ENCODE measurements at places on chromosomes 3 and 15.

DNA sequence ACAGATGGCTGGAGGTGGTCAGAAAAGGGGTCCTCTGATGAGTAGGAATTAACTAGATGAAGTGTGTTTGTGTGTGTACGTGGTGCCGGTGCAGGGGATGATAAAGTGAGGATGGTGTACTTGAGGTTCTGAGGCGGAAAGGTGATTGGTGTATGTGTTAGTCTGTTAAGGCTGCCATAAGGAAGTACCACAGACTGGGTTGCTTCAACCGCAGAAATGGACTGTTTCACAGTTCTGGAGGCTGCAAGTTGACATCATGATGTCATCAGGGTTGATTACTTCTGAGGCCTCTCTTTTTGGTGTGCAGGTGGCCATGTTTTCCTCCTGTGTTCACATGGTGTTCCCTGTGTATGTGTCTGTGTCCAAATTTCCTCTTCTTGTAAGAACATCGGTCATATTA, 202.4 kb upstream of the RGMA start:
- no peak for DNase-seq

DNA sequence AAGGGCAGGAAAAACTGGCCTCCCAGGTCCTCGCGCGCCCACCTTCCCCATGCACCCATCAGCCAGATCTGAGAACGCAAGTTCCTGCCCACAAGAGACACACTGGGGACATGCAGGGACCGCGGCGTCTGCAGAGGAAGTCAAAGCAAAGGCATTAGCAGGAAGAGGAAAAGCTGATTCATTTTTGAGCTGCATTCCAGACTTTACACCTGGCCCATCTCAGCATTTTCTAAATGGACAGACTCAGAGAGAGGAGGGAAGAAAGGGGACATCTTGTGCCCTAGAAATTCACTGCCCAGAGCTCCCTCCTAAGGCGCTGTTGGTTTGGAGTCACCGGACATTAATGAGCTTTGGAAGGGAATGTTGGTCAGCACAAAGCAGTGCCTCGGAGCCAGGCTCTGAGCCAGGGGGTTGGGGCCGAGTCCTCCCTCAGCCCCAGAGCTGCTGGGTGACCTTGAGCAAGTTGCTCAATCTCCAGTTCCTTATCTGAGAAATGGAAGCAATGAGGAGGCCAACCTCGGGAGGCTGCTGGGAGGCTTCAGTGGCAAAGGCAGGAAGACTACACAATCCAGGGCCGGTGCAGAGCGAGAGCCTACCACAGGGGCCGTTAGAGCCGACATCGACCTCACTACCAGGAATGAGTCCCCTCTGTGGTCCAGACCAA, 150.5 kb upstream of the IQSEC1 start:
- no peak for DNase-seq

- DNase-seq = no peak
Measured at GRCh38 chr3:81676706-81677456, 84.6 kb downstream of the GBE1 start.

GRCh38 chr15:29066310-29066709, 180.5 kb downstream of the APBA2 start:
- DNase-seq = no peak

DNA sequence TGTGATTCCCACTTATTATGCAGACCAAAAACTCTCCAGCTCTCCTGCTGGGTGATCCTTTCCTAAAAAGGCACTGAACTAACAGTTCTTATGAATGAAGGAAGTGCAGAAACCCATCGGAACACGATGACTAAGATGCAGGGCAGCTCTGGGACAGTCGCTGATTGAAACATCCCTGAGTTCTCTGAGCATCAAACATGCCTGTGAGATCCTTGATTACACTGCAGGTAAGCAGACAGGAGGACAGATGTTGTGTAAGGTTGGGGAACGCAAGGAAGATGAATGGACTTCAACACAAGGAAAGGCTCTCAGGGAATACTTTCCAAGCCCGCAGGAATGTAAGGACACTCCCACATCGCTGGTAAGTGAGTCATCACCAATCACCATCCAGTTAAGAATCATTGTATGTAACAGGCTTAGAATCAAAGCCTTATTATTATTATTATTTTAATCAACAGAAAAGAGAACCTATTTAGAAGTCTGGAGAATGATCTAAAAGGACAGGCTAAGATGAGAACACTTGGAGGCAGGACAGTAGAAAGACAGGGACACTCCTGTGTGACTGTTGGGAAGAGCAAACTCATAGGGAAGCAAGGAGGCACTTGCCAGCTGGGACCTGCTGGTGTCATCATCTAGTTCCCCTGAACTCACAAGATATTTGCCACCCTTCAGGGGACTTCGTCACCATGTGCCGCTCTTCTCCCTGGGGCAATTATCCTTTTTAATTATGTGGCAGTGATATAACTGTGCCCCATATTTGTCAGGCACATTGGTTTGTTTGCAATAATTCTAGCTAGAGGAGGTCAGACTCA, 26.0 kb downstream of the TMEM158 start:
- no peak for DNase-seq

DNA sequence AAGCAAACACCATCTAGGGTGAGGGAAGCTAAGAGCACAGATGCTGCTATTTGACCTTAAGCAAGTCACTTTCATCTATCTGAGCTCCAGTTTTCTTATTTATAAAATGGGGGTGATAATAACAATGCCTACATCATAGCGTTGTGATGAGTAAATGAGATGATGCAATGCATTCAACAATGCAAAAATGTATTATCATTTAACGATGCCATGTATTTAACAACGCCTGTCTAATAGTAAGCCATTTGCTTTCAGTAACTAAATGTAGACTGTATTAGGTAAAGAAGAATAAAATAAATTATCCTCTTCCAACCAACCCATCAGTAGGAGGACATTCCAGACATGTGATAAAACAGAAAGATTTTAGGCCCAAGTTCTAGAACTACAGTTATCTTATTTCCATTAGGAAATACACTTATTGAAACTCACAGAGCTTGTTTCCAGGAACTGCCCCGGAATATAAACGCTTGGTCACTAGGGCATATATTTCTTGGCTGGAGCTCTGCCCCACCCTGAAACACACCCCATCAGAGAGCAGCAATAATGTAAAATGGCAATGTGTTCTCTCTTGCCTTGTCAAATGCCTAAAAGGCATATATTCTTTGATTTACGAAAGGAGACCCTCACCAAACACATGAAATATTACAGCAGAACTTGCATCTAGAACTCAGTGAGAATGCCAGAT, 128.3 kb downstream of the LIPC start:
- no peak for DNase-seq

DNA sequence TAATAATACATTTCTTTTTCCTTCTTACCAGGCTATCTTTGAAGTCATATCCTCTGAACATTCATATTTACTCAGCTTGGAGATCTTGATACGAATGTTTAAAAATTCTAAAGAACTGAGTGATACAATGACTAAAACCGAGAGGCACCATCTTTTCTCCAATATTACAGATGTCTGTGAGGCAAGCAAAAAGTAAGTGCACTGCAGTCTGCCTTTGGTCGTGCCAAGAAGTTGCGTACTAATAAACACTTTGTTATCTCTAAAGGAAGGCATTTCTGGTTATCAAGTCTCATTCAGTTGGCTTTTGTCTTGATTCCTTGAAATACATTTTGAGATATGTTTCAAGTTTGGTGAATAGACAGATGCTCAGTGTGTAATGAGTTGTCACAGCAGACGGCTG, 31.6 kb downstream of the ARHGEF26 start:
- DNase-seq = no peak

GRCh38 chr15:91491101-91491950, 362.2 kb upstream of the SLCO3A1 start:
- no peak for DNase-seq

DNA sequence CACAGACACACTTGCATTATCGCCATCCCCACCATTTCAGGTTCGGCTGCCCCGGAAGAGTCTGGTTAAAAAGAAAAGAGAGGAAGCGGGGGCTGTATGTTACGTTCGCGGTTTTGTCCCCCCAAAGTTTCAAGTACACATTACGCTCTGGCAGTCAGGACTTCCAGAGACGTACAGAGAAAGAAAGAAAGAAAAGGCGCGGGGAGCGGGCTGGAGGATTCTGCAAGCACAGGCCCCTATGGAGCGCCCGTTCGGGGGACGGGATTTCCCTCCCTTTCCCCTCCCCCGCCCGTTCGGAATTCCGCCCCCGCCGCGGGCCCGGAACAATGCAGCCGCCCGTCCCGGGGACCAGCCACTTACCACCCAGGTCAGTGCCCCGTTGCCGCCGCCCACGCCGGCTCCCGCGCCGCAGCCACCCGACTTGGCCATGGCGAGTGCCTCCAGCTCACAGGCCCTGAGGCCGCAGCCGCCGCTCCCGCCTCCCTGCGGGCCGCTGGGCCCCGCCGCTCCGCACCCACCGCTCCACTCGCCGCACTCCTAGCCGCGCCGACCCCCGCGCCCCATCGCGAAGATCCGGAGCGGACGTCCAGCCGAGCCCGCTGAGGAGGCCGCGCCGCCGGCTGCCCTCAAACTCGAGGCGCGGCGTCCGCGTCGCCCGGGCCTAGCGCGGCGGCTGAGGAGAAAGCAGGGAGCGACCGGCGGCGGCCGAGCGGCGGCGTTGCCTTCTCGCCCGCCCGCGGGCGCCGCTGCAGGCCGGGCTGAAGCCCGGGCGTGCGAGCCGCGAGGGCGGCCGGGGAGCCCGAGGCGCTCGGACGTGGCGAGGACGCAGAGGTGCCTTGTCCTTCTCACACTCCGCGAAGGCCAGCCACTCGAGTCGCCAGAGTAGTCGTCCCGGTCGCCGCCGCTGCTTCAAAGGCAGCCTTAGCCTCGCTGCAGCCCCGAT, 567 bp downstream of the TOP2B start:
- no peak for DNase-seq

DNA sequence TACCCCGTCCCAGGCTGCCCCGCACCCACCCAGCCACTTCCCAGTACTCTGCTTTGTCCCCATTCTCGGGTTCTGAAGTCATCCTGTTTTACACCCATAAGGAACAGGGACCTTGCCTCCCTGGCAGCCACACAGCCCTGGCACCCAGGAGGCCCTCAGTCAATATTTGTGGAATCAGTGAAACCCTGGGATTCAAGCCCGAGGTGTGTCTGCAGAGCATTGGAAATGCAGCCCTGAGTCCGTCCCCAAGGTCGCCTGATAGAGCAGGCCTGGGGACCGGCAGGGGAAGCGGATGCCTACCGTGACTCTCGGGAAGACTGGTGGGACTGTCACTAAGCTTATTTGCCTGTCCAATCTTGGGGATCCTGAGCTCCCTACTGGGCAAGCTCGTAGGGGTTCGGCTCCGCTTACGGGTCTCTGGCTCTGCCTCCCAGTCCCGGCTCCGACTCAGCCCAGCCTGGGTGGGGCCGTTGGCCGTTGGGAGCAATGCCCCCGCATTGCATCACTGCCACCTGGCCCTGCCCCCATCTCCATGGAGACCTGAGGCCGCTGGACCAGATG, 64.4 kb upstream of the TAMM41 start:
- no peak for DNase-seq

GRCh38 chr3:133709139-133709750, 36.9 kb upstream of the TF start:
- DNase-seq = no peak

DNA sequence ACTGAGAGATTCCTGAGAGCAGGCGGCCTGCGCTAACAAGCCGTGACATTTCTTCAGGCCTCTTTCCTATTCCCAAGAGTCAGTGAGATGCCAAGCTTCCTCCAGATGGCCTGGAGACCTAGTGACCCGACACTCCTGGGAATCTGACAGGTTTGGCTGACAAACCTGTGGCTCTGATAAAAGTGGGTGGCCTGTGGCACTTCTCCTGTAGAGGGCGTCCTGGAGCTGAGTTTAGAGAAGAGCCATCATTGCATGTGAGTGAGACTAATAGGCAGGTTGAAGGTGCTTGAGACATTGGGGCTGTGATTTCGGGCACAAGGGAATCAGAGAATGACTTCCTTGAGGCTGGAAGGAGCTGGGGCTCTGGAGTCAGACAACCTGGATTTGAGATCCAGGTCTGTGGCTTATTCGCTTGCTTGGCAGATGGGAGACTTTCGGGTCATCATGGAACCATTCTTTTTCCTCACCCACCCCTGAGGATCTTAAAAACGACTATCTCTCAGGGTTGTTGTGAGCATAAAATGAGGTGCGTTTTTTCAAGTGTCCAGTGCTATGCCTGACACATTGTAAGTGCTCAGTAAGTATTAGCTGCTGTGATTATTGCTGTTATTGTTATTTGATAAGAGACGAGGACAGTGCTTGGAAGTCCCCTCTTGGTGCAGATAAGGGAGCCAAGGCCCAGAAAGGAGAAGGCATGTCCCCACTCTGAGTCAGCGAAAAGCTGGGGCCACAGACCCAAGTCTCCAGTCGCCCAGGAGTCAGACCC, 77.2 kb downstream of the SCN10A start:
- DNase-seq = no peak

- DNase-seq = no peak
Measured at GRCh38 chr3:112672716-112673541, 32.0 kb upstream of the CCDC80 start.

DNA sequence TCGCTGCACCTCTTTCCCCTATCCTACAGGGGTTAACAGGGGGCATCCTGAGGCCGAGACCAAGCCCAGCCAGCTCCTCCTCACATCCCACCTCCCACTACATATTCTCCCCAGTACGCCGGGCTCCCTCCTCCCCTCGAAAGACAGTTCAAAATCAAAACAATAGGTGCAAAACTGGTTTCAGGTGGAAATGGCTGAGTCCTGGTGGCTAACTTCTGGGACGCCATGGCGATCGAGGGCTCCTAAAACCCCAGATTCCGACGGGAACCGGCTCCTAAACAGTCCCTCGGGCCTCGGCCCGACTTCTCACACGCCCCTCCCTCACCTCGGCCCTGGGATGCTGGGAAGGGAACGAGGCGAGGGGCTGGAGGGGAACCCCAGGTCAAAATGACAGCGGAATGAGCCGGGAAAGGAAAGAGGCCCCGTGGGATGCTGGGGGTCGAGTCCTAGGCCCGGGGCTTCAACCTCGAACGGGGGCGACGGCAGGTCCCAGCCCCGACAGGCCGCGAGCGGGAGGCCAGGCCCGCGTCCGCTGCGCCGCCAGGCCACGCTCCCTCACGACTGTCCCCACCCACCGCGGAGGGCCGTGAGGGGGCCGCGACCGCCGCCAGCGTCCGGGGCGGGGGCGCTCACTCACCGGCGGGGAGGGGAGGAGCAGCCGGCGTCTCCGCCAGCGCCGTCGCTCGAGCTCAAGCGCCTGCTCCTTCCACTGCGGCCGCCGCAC, 492 bp downstream of the TMCC1 start:
- DNase-seq = no peak

- DNase-seq = no peak
Measured at GRCh38 chr3:122283796-122284445, 41.1 kb upstream of the CSTA start.

DNA sequence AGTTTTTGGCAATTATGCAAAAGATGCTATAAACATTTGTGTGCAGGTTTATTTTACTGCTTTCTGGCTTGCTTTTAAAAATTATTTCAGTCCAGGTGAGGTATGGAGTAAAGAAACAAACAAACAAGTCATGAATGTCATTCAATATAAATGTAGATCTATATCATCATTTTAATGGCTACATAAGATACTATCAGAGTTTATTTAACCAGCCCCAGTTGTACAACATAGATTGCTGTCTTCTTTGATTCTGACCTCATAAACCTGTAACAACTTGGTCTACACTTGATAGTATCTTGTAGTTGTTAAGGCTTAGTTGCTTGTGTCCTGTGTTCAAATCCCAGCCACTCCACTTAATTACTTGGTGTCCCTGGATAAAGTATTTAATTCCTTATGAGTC, 46.0 kb upstream of the RNU6-1 start:
- DNase-seq = no peak
